H54 (cell line): ENCODE measurements at places on chromosomes 7 and 10.

DNA sequence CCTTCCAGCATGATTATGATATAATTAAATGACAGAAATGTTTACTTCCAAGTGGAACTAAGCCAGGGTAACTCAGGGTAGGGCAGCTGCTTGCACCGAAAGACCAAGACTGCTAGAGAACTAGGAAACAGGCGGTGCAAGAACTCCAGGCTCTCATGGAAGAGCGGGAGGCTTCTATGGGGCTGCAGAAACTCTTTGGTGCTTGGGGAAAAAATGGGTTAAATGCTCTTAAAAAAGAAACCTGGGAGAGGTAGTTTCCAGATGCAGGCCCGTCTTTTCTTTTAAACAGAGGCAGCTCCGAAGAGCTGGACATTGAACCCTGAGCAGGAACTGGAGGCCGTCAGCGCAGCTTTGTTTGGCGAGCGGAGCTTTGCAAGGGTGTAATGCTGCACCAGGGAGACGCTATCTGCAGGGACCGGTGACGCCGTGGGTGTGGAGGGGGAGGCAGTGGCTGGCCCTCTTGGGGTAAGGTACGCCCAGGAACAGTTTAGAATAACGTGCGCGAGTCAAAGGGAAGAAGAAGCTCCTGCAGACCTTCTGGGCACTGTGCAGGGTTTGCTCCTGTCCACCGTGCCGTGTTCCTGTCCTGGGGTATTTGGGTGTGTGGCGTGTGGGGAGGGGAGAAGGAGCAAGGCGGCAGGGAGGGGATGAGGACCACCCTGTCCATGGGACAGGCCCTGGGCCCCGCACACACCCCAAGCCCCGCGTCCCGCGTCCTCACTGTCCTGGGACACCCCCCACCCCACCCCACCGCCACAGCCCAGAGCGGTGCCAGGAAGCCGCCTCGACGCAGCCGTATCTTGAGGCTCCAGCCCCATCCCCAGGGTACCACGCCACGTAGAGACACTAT lies 59.0 kb downstream of the EGFR start:
- no peak for DNase-seq

GRCh38 chr7:99359465-99360154 lies 14.9 kb upstream of the ARPC1B start:
- DNase-seq = no peak

GRCh38 chr10:20768843-20769242 lies 128.3 kb downstream of the NEBL start:
- DNase-seq = no peak

DNA sequence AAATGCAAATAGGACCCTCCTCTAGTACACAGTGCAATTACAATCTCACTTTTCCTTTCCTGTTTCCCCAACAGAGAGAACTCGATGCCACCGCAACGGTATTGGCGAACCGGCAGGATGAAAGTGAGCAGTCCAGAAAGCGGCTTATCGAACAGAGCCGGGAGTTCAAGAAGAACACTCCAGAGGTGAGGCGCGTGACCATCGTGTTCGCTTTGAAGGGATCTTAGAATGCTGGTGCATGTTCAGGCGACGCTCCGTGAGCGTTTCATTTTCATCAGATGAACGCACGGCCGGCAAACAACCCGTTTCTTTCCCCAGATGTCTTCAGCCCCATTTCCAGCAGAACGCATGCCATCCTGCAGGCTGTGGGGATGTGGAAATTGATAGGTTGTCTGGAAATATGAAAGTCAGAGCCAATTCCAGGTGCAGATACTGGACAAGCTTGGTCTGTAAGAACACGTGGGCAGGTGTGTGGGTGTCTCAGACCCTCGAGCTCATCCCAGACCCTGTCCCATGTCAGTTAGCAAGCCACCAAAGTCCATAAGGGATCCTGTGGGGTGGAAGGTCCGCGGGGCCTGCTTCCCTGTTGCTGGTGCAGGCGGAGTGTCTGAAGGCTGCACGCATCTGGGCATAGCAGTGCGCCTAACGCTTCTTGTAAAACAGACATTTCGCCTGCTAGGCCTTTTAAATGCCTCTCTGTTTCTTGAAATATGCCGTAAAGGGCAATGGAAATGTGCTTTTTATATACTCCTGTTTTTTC lies 98.8 kb downstream of the CUX1 start:
- no peak for DNase-seq

GRCh38 chr7:104267701-104268368 lies 60.0 kb upstream of the ORC5 start:
- DNase-seq = no peak

DNA sequence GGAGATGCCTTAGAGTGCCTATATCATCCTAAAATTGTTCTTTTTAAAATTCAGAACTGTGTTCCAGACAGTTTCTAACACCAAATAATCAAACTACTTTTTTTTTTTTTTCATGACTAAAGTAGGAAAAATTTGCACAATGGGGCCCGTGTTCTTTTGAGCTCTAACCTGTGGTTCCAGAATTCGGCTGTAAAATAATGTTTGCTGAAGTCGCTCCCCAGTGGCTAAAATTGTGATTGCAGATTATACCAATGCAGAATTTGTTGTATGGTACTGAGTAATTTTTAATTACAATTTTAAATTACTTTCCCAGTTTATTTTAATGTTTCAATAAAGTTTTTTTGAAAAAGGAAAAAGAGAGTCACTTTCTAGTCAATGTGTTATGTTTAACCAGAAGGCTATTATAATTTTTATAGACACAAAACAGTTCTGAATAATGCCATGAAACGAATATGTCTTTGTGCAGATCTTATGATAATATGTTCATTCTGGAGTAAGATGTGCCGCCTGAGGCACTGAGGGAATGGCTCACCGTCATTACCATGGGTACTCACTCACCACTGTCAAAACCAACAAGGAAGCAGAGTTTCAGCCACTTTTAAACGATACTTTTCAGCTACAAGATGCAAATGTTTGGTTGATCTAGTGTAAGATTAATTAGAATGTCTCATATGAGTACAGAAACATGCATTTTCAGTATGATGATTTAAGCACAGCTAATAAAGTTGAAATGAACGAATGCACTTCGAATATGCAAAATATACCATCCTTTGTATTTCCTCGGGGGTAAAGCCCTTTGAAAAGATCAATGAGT lies 173.6 kb downstream of the PRKCQ start:
- peak; percentile 17 for DNase-seq

GRCh38 chr10:24378126-24378920 lies 169.4 kb downstream of the KIAA1217 start:
- DNase-seq = no peak

DNA sequence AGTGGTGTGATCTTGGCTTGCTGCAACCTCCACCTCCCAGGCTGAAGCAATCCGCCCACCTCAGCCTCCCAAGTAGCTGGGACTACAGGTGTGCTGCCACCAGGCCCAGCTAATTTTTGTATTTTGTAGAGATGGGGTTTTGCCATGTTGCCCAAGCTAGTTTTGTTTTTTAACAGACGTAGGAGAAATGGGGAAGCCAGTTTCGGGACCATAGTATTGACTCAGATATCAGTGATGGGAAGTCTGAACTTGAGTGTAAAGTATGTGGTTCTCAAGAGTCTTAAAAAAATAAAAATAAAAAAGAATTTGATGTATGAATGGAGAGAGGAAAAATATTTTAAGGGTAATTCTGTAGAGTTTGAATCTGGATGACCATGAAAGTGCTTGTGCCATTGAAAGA lies 34.2 kb downstream of the SP4 start:
- no peak for DNase-seq

DNA sequence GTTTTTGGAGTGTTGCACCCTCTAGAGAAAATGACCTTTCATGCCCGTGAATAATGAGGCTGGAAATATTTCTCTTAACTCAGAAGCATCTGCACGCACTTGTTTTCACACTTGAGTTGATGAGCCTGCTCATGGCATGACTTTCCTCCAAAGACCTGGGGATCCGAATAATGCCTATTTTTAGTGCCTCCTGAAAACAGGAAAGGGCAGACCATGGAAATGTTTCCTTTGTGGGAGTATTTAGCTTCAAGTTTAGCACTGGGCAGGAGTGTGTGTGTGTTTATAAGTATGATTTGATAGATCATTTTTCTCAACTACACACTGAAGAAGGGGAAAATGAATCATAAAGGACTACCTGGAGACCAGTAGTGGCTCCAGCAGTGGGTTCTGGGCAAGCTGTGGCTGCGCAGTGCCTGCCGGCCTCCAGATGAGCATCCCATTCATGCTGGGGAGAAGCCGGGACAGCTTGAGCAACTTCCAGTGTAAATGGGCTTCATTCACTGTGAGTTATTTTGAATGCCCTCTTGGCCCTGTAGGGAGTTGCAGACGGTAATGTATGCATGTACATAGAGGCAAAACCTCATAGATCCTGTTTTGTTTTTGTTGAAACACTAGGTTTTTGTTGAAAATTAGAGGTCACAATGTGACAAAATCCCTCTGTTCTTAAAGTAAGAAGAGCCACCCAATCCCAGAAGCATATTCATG lies 117.8 kb upstream of the INSYN2A start:
- no peak for DNase-seq

- DNase-seq = peak; percentile 31
Measured at GRCh38 chr7:26603631-26604030, 260.8 kb downstream of the SKAP2 start.

DNA sequence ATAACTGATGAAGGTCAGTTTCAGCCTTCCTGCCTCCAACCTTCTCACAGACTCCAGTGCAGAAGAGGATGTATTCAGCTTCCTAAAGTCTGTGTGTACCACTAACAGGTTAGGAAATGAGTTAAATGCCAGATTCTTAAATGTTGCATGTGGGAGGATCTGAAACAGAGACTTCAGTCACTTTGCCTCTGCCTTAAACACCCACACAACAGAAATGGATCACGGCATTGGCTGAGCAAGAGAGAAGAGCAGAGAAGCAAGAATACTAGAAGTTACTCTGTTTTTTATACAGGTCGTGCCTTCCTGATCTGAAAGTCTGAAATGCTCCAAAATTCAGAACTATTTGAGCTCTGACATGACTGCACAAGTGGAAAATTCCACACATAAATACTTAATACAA lies 98.9 kb upstream of the ARHGAP21 start:
- DNase-seq = no peak

DNA sequence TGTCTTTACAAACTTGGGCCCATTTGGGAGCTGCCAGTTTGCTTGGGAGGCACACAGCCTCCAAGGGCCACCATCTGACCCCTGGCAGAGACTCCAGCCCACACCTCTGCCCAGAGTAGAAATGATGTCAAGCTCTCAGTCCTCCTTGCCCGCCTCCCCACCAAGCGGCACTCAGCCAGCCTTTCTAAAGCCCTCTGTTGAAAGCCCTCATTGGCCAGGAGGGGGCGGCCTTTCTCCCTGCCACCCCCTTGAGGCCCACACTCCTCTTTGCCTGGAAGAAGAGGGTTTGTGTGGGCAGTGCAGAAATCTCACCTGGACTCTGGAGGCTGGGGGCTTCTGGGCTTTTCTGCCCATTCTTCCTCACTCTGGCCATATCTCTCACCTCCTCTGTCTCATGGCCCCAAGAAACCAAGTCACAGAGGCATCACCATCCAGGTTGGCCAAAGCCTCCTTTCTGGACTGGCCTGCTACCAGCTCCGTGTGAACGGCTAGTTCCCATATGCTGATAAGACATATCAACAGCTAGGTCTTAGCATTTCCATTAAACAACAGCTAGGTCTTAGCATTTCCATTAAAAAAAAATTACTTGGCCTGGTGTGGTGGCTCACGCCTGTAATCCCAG lies 36.1 kb downstream of the UBTD1 start:
- no peak for DNase-seq
